Fibroblast of skin of right biceps (primary cell): ENCODE measurements at places on chromosomes 2 and 18.
A peak's percentile ranks its signal among the peaks of the same experiment; 100 is the strongest.

DNA sequence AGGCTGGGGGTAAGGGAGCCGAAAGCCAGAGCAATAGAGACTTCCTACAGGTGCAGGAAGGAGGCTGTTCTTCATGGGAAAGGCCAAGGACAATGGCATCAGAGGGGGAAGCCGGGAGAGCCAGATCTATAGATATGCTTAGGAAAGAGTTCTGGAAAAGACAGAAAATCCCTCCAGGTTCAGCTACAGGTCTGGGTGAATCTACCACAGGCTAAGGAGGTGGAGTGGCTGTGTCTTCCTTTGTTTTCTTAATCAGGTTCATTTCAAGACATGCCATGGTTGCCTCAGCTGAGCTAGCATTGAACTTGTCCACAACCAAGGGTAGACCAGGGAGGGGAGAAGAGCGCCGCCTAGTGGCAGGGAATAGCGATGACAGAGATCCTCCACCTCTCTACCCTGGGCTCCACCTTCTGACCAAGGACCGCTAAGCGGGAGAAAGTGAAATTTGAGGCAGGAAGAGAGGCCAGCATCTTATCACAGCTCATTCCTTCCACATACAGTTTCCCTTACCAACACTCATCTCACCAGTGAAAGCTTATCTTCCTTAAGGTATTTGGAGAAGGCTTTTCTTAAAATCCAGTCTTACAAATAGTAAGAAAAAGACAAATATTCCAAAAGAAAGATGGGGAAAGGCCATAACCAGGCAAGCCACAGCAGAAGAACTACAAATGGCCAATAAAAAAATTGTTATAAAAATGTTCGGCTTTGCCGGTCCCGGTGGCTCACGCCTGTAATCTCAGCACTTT, 74.2 kb downstream of the VIT start:
- peak; percentile 53 for DNase-seq

GRCh38 chr2:19868701-19869580, 32.8 kb downstream of the TTC32 start:
- peak; percentile 16 for DNase-seq

- peak; percentile 86 for DNase-seq
Observed at GRCh38 chr2:200615247-200615646, 29.4 kb downstream of the AOX1 start.

DNA sequence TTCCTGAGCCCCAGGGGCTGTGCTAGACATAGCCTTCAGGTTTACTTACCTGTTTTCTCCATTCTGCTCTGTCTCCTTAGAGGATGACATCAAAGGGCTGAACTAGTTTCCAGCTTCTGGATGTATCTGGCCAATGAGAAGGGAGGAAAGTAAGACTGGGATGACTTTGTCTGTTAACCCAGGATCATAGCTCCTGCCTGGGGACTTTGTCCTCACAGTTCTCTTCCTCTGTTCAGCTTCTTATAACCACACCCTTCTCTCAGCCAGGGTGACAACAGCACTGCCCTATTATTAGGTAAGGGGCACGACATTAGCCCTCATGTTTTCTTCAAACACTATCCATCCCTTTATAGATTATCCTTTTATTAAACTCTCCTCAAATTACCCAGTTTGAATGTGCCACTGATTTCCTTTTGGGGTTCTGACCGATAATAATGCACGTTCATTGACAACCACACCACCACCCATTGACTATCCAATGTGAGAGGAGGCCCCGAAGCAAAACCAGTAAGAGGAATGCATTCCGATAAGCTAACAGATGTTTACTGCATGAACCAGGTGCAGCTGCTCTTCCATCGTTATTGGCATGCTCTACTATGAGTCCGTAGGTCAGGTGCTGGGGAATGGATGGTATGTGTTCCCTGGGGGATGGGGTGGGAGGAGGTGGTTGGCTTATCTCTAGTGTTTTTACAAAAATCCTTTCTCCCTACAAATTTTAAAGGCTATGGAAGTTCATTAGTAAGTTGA, 23.5 kb downstream of the TSN start:
- no peak for DNase-seq

GRCh38 chr18:63283305-63284094, 36.1 kb downstream of the BCL2 start:
- DNase-seq = no peak

DNA sequence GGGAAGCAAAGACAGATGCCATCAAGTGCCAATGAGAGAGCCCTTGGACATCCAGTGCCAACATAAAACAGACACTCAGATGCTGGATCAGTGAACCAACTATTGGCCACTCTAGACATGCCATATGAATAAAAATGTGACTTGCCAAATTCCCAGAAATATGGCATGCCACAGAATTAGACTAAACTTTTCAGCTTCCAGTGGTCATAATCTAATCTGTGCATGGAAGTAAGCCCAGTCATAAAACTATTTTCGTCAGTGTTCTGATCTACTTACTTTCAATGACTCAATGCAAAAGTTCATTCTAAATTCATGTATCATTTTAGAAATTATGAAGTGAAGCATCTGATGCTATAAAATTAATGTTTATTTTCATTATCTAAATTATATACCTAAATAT, 1506.2 kb upstream of the NXPH2 start:
- no peak for DNase-seq
